ENCODE measurements at places on chromosomes 3 and 15. TPM values are rescaled to one million over a fixed set of nuclear protein-coding genes. Genes with fewer than 3 reads are reported as not detected.

Gene THSD4
- 6.2 TPM for total RNA-seq

Gene SPINK8
- total RNA-seq: not detected

Gene COL6A5
- total RNA-seq: not detected

Gene TGM4
- total RNA-seq: not detected

Gene BLM
- total RNA-seq: 6.3 TPM

Gene CCR3
- not detected for total RNA-seq

Gene CHRNA3
- 2.9 TPM for total RNA-seq

Gene BOC
- 14.1 TPM for total RNA-seq

Measured in cardiac muscle cell (in vitro differentiated cells and primary cell).